ENCODE measurements at places on chromosomes 3 and 15.

GRCh38 chr3:132694991-132695390 is 27.2 kb downstream of the NPHP3 start:
- no peak for DNase-seq

GRCh38 chr3:4948395-4948794 is 30.8 kb upstream of the BHLHE40 start:
- DNase-seq = no peak

GRCh38 chr3:160885791-160886286 is 129.8 kb downstream of the PPM1L start:
- no peak for DNase-seq

DNA sequence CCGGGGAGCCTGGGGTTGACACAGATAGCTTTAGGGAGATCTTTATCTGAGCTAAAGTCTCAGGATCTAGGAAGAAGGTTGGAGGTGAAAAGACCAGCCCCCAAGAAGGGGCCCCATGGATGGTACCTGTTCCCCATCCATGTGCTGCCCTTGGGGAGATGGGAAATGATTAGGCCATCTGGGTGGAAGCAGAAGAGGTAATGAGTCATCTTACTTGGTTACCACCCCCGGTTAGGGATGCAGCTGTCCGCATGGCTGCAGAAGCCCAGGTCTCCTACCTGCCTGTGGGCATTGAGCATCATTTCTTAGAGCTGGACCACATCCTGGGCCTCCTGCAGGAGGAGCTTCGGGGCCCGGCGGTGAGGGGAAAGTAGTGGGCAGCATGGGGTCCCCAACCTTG is 3.1 kb upstream of the CPLX3 start:
- DNase-seq = no peak

DNA sequence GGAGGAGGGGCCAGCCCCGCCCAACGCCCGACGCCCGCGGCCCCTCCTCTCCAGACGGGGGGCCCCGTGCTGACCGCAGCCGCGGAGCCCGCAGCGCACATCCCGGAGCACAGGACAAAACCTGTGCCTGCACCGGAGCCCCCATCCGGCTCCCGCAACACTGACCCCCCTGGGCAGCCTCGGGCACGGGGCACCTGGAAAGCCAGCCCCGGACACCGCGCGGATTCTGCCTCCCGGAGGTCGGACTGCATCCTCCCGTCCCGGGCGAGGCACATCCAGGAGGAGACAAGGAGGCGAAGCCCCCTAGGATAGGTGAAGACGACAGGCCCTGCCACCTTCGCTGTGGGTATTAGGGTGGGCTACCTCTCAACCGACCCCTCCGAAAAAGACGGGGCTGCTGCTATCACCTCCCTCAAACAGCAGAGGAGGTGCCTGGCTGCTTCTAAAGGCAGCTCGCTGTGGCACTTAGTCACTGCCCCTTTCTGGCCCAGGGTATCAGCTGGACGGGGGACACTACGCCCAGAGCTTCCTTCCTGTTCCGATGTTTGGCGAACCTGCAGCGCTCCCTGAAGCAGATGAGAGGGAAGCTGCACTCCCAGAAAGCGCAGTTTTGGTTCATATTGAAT is 10.6 kb downstream of the XXYLT1 start:
- no peak for DNase-seq

DNA sequence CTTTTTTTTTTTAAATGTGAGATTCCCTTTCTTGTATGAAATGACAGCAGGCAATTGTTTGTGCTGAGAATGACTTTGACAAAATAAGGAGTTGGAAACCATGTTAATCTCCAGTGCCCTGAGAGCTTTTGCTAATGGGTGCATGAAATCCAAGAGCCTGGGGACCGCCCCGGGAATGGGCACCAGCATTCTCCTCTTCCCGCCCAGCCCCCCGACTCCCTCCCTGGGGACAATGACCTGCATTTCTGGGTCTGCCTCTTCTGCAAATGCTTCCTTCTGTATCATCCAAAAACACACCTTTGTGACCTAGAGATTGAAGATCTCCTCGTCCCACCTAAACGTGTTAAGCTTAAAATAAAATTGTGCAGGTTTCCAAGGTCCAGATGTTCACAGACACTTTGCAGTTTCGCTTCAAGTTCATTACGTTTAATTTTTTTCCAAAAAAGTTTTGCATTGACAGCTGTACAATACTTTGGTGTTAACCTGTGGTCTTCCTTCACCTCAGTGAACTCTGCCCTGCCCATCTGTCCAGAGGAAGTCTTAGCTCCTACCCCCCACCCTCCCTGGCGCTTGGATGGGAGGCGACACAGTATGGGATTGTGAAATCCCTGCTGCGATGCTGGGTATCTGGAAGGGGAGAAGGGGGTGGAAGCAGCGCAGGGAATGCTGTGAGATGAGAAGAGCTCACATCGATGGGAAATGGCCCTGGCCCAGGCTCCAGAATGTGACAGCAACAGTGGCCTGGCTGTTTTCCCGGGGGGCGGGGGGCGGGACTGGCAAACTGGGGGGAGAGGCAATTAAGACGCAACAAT is 50.1 kb downstream of the TLE3 start:
- DNase-seq = no peak

DNA sequence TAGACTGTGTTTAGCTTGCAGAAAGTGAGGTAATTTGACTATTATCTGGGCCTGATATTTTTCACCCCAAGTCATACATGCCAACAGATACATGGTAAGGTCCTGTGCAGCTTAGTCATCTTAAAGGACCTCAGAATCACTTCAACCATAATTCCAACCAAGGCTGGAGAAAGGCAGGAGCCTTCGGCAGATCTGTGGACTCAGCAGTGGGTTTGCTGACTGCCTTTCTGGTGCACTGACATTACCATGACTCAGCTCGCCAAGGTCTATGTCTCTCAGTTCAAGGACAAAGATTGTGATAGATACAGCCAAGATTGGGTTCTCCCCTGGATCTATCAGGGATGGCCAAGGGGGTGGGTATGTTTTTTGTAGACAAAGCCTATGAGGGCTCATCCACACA is 32.7 kb downstream of the LYZL4 start:
- DNase-seq = no peak

DNA sequence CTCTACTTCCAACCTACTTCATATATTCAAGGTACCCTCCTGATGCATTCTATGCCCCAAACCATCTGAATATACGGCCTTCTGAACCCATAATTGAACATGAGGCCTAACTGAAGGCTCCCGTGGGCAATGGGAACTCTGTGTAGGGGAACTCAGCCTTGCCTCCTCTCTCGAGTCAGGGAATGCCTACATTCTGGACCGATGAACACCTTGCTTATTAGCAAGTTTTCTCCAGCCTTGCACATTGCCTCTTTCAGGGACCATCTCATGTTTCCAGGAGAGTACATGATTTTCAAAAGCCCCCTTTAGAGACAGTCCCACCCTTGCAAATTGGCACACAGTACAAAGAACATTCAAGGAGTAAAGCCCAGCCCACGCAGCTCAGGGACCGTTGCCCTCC is 26.3 kb upstream of the GALNT15 start:
- no peak for DNase-seq

GRCh38 chr15:69161079-69161877 is 843 bp downstream of the GLCE start:
- no peak for DNase-seq

DNA sequence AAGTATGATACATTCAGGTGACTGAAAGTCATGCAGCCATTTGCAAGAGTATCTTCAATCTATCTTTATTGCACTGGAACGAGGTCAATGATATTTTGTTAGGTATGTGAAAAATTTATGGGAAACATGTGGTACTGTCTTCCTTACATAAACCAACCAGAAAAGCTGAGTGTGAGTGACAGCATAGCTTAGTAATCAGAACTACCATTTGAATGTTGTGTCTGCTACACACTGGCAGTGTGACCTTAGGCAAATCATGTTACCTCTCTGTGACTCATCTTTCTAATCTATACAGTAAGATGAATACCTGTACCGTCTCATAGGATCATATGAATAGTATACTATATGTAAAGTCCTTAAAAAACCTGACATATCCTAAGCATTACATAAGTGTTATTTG is 337.9 kb upstream of the IL12A start:
- no peak for DNase-seq

GRCh38 chr3:182597621-182598041 is 195.7 kb upstream of the ATP11B start:
- no peak for DNase-seq

- no peak for DNase-seq
Measured at GRCh38 chr15:45183511-45183910, 4.3 kb downstream of the SHF start.

- DNase-seq = no peak
Measured at GRCh38 chr15:36218322-36218721, 361.1 kb upstream of the CDIN1 start.

DNA sequence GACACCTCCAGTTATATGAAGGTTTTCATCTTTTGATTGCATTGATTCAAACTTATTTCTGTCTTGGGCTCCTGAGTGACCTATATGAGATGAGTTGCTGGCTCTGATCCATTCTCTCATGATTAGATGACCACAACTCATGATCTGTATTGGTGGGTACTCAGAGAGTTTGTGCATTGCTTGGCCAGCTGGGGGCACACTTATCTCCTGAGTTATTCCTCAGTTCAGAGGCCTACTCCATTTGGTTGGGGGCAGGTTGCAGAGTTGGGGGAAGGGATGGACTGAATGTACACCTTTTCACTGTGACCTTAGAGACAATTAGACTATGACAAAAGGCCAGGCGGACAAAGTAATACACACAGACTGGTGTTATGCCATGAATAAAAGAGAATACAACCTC is 166.2 kb upstream of the SEMA6D start:
- no peak for DNase-seq

GRCh38 chr3:127706312-127706711 is 33.6 kb downstream of the ABTB1 start:
- no peak for DNase-seq

- no peak for DNase-seq
Measured at GRCh38 chr15:31013863-31014607, 22.6 kb upstream of the MTMR10 start.

GRCh38 chr3:55923207-55923606 is 436.1 kb upstream of the WNT5A start:
- DNase-seq = no peak

GRCh38 chr3:97228966-97229365 is 414.6 kb downstream of the EPHA6 start:
- no peak for DNase-seq

DNA sequence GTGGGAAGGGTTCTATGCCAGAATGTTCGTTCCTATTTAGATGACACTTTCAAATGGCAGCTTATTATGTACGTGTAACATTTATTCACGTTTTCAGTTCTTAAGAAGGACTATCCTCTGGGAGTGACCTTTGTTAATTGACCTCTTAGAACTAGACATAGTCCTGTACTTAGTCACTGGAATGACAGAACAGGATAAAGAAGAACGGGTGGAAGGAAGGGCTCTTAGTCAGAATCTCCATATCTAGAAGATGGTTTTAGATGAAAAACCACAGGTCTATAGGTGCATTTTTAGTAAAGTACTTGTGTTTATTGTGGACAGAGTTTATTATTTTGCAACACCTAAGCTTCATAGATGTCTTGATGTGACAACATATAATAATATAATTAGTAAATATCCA is 6.5 kb downstream of the METTL6 start:
- no peak for DNase-seq

DNA sequence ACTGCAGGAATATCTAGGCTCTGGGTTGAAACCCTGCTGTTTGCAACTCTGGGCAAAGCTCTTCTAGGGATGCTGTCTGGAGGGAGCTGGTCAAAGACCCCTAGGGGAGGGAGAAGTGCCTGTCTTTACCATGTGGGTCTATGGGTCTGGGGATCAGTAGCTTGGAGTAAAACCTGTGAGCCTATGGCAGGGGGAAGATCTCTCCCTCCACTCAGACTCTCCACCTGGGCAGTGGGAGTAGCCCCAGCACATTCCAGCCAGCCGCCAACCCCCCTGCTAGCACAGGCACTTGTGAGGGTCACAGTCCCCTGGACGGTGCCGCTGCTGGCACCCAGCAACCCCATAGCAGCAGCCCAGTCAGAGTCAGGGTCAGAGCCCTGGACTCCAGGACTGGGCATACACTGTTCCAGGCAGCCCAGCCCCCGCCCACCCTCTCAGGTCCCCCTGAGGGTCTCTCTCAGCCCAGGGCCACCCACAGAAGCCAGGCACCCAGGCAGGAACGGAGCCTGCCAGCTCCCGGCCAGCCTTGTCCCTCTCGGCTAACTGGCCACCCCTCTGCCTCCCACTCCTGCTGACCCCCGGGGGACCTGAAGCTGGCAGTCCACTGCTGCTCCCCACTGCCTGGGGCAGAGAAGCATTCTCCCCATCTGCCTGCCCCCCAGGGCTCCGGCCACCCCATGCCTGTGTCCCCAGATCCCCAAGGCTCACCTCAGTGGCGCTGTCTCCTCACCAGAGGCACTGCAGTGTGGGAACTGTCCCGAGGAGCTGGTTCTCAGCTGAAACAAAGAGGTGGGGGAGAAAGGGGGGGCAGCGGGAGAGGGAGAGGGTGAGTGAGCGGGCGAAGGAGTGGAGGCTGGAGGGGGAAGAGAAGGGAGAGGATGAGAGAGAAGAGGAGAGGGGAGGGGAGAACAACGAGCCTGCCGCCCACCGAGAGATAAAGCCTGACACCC is 10.8 kb downstream of the GLYCTK start:
- no peak for DNase-seq

DNA sequence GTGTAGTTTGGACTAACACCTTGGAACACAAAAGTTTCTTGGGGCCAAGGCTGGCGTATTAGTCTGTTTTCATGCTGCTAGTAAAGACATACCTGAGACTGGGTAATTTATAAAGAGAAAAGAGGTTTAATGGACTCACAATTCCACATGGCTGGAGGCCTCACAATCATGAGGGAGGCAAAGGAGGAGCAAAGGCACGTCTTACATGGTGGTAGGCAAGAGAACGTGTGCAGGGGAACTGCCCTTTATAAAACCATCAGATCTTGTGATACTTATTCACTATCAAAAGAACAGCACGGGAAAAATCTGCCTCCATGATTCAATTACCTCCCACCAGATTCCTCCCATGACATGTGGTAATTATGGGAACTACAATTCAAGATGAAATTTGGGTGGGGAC is 9.4 kb upstream of the CCR2 start:
- DNase-seq = no peak

GRCh38 chr3:169348929-169349621 is 314.4 kb downstream of the MECOM start:
- no peak for DNase-seq

DNA sequence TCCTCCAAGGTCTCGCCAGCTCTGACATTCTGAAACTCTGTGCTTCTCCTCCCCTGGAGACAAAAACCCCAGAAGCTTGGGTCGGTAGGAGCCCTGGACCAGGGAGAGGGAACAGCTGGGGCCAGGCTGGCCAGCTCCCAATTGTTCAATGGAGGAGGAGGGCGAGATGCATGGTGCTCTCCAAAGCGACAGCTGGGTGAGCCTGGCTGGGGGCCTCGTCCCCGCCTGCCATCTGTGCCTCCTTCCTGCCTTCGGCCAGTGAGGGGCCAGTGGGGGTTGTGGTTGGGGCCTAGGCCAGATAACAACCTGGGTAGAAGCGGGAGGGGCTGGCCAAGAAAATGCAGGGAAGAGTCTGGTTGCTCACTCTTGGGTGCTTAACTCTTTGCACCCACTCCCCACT is 79.4 kb downstream of the CORO2B start:
- no peak for DNase-seq

- no peak for DNase-seq
Measured at GRCh38 chr3:43372809-43373559, 86.6 kb downstream of the SNRK start.

- DNase-seq = no peak
Measured at GRCh38 chr3:143979813-143980212, 8.2 kb downstream of the DIPK2A start.

GRCh38 chr3:60226912-60227311 is 1024.3 kb downstream of the FHIT start:
- DNase-seq = no peak
